Dermis blood vessel endothelial cell (primary cell): ENCODE measurements at places on chromosomes 1 and 21. TPM values are rescaled to one million over a fixed set of nuclear protein-coding genes. Genes with fewer than 3 reads are reported as not detected.

The RCAN1 gene
- 31.8 and 45.9 TPM in 2 replicates for total RNA-seq

GRCh38 chr1:157781048-157781447 is 4.1 kb upstream of the FCRL2 start:
- DNase-seq: no peak

GRCh38 chr1:1629430-1630190 is 2.4 kb upstream of the MMP23B start:
- DNase-seq: no peak

DNA sequence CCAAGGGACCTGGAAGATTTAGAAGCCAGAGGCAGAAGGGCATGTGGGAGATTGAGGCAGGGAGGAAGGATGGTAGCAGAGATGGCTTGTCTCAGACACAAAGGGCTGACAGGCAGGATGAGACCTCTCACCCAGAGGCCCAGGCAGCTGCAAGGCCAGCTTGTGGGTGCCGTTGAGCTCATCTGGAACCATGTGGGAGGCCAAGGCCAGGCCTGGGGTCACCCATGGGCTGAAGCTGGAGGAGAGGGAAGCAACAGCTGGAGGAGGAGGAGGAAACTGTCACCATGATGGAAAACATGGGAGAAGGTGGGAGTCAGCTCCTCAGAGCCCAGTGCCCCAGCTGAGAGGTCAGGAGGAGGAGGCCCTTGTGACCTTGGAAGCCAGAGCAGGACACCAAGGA is 6.4 kb downstream of the CRABP2 start:
- DNase-seq: no peak

GRCh38 chr1:184854036-184854435 is 99.4 kb upstream of the EDEM3 start:
- DNase-seq: no peak

The ELK4 gene
- 33.4 and 65.3 TPM in 2 replicates for total RNA-seq

The VSIG8 gene
- 0.09 TPM in 1 of 2 replicates, not detected in the other for total RNA-seq

- no peak for DNase-seq
These were observed 46.6 kb downstream of the SLC30A7 start for GRCh38 chr1:100942304-100943046.

- no peak for DNase-seq
These were observed 6.8 kb upstream of the OTUD7B start for GRCh38 chr1:150017206-150017750.

DNA sequence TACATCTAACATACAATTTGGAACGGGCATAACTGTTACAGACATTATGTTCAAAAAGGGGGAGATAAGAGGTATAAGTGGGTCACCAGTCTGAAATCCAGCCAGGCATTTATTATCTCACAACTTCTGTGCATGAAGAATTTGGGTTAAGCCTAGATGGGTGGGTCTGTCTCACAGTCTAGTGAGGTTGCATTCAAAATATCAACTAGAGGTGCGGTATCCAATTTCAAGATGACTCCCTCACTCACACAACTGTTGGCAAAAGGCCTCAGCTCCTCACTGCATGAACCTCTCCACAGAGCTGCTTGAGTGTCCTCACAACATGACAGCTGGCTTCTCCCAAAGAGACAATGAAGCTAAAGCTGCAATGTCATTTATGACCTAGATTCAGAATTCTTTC is 4.7 kb downstream of the AUNIP start:
- no peak for DNase-seq

The LINGO4 gene
- not detected in 2 replicates for total RNA-seq

The TAGLN2 gene
- total RNA-seq: 276 and 348 TPM in 2 replicates

DNA sequence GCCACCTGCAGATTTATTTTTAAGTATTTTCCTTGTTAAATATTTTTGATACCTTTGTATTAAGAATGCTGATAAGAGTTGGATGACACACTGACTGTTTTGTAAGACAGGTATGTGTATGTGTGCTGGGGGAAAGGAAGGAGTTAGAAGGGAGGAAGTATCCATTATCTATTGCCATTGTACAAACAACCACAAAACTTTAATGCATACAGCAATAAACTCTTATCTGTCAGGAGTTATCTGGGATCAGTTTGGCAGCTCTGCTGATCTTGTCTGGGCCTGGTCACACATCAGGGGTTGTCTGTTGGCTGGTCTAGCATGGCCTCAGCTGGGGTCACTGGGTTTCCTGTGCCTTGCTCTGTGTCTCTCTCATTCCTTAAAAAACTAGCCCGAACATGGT is 423.9 kb upstream of the USP24 start:
- DNase-seq: no peak

DNA sequence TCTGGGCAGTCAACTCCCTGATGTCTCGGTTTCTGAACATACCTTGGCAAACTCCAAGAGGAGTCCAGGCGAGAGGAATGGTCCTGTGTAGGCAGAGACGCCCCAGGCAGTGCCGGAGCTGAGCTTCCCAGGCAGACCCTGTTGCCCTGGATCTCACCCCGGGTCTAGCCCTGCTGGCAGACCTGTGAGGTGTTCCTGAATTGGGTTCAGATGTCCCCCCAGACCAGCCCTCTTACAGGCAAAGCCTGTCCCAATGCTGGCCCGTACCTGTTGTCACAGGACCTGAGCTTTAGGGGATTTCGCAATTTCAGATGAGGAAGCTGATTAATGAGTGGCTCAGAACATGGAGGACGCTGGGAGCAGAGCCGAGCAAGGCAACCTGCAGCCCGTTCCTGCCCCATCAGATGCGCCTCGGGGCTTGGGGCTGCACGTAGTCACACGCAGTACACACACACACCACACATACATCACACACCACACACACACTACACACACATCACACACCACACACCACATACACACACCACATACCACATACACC is 38.5 kb upstream of the PDE9A start:
- no peak for DNase-seq

DNA sequence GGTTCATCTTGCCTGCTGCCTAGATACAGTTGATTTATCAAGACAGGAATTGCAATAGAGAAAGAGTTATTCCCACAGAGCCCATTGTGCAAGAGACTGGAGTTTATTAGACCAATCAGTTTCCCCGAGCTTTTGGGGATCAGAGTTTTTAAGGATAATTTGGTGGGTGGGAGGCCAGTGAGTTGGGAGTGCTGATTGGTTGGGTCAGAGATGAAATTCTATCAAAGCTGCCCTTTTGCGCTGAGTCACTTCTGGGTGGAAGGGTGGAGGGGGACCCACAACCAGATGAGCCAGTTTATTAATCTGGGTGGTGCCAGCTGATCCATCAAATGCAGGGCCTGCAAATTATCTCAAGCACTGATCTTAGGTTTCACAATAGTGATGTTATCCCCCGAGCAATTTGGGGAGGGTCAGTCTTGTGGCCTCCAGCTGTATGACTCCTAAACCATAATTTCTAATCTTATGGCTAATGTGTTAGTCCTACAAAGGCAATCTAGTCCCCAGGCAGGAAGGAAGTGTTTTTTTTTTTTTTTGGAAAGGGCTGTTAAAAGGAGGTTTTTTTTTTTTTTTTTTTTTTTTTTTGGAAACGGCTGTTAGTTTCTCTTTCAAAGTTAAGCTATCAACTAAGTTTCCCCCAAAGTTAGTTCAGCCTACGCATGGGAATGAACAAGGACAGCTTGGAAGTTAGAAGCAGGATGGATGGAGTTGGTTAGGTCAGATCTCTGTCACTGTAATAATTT is 7.4 kb downstream of the SLC16A4 start:
- DNase-seq: no peak

DNA sequence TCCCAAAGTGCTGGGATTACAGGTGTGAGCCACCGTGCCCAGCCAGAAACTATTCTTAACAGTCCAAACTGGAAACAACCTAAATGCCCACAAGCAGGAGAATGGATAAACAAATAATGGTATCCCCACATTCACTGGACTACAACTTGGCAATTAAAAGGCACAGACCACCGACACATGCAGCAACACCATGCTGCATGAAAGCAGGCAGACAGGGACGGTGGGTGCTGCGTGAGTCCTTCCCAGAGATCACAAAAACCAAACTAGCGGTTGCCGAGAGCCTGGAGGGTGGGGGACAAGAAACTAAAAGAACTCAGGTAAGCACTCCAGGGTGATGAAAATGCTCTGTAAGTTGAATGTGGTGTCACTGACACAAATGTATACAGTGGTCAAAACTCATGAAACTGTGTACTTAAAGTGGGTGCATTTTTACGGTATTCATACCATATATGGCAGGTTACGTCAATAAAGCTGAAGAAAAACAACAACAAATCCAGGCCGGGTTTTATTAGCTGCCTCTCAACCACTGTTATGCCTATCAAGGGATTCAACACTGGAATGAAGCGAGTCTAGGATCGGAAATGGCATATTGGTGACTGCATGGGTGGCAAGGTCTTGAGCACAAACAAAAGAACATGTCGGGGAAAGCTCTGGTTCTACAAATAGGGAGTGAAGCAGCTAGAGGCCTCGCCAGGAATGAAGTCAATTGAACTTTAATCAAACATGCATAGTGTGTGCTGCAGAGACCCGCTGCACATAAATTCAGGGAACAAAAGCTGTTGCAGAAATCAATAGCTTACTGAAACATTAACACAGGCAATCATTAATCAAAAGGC is 52.4 kb downstream of the SLC45A1 start:
- peak; percentile 78 for DNase-seq

The SYNJ1 gene
- 11.4 and 23.5 TPM in 2 replicates for total RNA-seq

DNA sequence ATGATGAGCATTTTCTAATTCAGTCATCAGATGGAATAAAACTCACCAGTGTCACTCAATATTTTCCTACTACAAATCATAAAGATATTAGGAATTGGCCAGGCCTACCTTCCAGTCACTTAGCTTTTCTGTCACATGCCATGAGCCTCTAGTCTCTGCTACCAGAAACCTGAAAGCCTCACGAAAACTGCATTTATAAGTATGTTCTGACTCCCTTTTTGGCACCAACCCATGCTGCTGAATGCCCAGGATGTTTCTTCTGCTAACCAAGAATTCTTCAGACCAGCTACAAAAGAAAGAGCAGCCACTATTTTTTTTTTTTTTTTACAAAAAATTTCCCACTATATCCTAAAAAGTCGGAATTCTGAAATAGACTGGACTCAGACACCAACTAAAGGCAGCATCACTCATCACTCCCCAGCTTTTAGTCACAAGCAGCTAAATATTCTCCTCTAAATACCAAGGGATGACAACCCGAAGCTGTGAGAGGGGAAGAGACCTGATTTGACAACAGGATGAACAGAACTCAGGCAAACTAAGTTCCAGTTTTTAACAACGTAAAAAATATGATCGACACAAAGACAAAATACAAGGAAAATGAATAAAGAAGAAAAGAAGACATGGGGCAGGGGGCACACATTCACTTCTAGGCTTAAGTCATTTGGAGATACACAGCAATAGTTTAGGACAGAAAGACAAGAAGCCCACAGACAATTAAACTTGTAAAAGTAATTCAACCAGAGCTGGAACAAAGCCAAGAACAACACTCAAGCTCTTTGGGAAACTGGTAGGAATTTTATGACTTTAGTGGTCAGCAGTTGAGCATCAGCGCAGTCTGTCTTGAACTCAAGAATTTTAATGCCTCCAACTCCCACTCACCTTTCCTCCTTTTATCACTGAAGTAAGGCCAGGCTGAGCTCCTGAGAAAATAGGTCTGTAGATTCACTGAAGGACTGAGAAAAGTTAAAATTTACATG is 1.7 kb downstream of the DCAF8 start:
- DNase-seq: peak; percentile 93

- no peak for DNase-seq
These were observed 38.4 kb downstream of the C1orf216 start for GRCh38 chr1:35680271-35680670.

- DNase-seq: no peak
These were observed 49.7 kb upstream of the CCDC27 start for GRCh38 chr1:3702528-3702927.

- DNase-seq: no peak
These were observed 2.6 kb upstream of the ILDR2 start for GRCh38 chr1:166977951-166978350.

- DNase-seq: no peak
These were observed 9.8 kb downstream of the PAX7 start for GRCh38 chr1:18640228-18641004.

DNA sequence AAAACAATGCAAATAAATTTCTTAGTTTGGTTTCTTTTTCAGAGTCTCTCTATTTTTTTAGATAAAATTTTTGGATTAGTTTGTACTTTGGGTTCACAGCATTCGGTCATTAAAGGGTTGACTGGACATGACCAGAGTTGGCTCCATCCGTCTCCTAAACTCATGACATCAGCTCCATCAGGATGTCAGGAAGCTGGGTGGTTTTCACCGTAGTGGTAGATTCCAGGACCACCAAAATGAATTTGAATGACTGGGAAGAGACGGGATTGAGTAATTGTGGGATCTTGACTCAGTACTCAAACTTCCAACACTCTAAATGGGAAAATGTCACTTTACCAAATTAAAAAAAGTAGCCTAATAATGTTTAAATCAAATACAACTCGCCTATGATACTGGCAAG is 279.2 kb upstream of the DUSP10 start:
- DNase-seq: no peak

- DNase-seq: no peak
These were observed 309.5 kb downstream of the PCP4 start for GRCh38 chr21:40176724-40177123.

GRCh38 chr1:202016022-202016810 is 5.8 kb downstream of the ELF3 start:
- DNase-seq: no peak

The RPTN gene
- not detected in 2 replicates for total RNA-seq

DNA sequence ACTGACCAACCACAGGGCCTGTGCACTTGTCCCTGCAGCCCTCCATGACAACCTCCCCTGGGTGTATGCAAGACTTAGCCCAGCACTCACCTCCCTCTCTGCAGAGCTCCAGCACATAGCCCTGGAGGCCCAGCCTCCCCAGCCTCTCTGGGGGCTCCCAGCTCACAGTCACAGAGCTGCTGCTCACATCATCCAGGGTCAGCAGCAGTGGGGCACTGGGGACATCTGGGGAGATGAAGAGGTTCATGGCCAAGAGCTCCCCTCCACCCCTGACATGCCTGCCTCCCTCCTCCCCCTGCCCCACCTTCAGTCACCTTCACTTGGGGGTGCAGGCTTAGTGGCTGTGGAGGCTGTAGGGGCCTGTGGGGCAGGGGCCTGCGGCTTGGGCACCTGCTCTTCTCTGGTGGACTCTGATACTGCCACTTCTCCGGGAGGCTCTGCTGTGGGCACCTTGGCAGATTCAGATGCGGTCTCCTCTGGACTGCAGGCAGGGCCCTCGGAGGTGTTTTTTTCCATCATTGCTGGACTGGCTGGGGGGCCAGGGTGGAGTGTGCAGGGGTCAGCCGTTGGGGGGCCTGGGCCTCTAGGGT is at the start of gene MYBPH:
MYBPH (minus strand) TSS at position 590 of the 590 bp plus-strand sequence; CDS start at position 519, 71 bp downstream.
- no peak for DNase-seq

The RGS4 gene
- total RNA-seq: 9.2 and 26.5 TPM in 2 replicates

The S100A4 gene
- 7.1 and 22.6 TPM in 2 replicates for total RNA-seq

DNA sequence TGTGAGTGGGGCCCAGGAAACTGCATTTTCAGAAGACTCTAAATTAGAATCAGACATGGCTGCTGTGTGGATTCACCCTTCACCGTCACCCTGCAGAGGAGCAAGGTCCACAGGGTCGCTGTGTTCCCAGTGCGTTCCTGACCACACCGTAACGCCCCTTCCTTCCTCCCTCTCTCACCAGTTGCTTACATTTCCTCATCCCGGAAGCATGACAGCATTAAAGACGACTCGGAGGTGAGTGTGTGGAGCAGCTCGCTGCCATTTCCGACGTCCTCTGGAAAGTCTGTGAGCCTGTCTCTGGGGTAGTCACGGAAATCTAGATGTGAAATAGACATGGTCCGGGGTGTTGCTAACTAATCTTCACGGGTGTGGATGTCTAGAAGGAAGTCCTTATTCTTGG is 45.9 kb downstream of the FAAP20 start:
- DNase-seq: peak; percentile 77
